Lung (tissue), 17 donors: ENCODE measurements at places on chromosomes 2 and 18.

DNA sequence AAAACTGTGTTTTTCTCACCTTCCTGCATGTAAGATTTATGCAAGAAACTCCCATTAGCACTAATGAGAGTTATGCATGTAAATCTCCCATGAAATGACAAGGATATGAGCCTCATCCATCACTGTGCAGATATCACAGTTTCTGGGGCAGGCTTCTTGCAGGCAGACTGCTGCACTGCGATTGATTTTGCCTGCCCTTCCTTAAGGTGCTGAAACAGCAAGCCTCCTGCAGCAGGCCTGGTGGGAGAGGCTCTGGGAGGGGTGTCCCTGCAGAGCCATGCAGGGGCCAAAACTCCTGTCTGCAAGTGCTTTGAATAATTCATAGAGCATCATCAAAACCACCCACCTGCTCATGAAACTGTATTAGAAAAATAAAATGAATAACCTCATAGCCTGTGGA lies 285.9 kb downstream of the MYT1L start:
- DNase-seq = no peak

DNA sequence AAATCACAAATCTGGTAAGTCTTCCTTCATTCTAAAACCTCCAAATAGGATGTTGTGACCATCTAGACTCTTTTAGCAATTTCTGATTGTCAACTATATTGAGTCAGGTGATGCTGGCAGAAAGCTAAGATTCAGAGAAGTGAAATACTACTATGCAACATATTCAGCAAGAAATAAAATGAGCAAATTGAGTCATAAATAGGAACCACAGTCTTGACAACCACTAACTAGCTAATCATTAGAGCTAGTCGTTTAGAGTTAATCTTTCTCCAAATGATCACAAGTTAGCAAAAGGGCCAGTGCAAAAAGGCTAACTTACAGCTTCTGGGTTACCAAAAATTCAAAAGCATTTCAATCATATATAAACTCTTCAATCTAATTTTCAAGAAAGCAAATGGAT lies 54.5 kb downstream of the ROCK1 start:
- no peak for DNase-seq

DNA sequence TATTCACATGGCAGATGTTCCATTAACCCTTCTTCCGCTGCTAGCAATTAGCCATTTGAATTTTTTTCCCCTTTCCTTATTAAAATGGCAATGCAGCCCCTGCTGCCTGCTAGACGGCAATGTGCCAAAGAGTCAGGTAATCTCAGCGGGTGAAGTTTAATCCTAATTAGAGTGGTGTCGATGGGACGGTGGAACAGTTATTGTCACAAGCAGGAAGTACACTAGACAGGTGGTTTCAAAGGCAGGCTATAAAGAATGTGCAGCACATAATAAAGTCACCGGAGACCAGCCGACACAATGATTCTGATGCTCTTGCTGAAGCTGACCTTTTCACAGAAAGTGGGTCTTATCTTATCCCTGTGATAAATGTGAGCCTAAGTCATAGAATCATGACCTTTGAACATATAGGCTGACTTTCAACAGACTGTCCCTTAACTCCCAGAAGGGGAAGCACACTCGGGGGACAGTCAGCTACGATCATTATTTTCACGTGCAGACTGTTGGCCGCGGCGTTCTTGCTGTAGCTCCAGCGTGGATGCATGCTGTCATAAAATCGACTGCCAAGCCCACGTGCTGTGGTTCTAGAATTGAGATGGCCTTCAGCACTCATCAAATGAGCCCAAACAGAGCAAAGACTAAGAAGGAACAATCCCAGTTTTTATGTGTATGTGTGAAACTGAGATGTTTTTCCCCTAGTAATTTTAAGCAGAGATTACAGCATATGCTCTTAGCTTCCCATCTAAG lies 926.2 kb upstream of the SOX11 start:
- DNase-seq = no peak

DNA sequence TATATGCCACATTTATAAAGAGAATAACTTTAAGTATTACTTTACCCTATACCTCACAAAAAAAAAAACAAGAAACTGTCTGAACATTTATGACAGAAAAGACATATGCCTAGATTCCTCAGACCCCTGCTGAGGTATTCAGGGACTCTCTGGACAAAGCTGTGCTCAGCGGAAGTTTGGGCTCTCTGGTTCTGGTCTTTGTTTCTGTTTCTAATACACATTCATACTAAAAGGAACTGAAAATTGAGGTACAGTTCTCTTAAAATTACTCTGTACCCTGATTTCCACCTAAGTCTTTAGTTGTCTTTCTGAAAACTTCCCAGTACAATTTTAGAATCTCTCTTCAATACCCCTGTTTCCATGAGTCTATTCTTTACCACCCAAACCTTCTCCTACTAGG lies 160.3 kb downstream of the IKZF2 start:
- DNase-seq = no peak

GRCh38 chr2:172470958-172471922 lies 43.9 kb downstream of the ITGA6 start:
- no peak for DNase-seq

GRCh38 chr2:80001701-80002101 lies 302.9 kb downstream of the LRRTM1 start:
- DNase-seq = no peak
